ENCODE measurements at places on chromosomes 7 and 10.

DNA sequence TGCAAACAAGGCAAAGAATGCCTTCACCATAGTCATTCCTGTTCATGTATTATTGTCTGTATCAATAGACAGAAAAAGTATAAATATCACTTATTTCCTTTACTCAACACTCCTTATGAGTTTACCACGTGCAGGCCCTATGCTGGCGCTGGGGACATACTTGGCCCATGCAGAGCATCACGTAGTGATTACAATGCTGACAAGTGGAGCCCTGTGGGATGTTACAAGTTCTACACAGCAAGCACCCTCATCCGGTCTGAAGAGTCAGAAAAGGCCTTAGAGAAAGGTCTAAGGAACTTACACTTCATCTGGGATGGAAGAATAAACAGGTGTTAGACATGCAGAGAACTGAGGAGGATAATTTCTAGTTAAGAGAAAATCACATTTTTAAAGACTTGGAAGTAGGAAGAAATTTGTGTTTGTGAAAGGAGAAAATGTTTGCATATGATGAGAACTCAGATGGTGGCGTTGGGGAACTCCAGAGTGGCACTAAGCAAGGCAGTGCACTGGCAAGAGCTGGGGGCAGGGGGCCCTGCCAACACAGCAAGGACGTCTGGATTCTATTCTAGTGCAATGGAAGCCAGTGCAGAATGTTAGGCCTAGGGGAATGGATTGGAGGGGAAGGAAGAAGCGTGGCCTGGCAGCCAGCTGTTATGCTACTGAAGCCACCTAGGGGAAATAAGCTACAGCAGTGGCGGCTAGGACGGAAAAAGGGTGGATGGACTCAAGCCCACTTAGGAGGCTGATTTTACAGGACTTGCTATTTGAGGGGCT is 116.2 kb downstream of the ELMO1 start:
- no peak for DNase-seq

- DNase-seq, result no peak
Observed at GRCh38 chr10:65042496-65042895, 1521.3 kb downstream of the REEP3 start.

- DNase-seq, result no peak
Observed at GRCh38 chr10:10520491-10521385, 496.9 kb upstream of the CELF2 start.

DNA sequence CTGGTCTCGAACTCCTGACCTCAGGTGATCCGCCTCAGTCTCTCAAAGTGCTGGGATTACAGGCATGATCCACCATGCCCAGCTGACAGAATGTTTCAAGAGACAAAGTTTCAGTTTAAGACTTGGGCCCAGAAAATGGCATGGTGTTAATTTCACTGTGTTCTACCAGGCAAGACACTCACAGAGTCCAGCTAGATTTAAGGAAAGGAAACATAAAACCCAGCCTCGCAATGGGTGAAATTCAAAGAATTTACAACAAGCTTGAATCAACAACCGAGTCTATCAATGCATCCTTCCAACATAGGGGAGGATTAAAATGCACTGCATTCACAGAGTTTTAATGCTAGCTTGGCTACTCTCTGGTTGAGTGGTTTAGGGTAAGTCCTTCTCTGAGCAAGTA is 764.0 kb downstream of the XPNPEP1 start:
- DNase-seq, result no peak

DNA sequence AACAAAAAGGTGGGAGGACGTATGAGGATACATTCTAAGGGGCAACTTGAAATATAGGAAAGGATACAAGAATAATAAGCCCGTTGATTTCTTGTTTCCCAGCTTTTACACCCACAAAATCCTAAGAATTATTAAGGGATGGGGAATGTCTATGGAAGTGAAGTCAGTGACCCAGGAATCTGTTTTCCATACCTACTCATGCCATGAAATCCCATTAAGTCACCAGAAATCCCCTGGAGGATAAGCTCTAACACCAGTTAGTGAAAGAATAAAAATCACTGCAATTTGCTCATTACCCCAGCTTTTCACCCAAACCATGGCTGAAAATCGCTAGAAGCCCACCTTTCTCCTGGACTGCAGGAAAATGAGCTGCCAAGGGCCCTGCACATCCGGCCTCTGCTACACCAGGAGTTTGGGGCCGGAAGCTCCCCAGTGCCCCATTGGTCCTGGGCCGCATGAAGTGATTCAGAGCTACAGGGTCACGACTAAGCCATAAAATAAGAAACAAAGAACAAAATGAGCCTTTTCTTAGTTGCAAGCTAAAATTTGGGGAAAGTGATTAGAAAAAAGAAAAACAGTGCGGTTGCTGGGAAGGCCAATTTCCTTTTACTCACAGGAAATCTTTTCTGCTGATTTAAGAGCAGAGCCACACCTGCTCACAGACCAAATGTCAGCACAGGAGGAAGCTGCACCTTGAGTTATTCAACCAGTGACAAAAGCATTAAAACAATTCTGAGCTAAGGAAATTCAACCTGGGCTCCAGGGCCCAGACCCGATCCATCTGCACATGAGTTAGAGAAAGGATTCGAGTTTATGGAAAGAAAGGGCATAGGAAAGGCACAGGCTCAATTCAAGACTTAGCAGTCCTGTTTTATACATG is 40.3 kb downstream of the HIPK2 start:
- no peak for DNase-seq

- no peak for DNase-seq
Observed at GRCh38 chr7:48875045-48875916, 49.1 kb upstream of the CDC14C start.

DNA sequence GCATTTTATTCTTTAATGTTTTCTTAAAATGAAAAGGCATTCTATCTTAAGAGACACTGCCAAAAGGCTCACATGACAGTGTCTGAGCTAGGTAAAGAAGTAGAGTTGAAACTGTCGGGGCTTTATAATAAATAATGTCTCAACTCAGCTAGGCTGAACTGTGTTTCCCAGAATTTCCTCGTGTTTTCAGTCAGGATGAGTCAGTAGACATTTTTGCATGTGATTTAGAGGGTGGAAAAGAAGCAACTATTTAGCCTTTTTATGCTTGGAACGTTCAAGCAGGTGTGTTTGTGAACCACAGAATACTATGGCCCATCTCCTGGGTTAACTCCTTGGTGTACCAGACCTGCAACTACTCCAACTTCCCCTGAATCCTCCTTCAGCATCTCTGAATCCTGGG is 23.4 kb upstream of the LIPA start:
- no peak for DNase-seq

GRCh38 chr10:124678557-124679240 is 65.5 kb downstream of the FAM53B start:
- DNase-seq, result no peak

GRCh38 chr7:70707823-70708243 is 424.1 kb upstream of the GALNT17 start:
- no peak for DNase-seq

DNA sequence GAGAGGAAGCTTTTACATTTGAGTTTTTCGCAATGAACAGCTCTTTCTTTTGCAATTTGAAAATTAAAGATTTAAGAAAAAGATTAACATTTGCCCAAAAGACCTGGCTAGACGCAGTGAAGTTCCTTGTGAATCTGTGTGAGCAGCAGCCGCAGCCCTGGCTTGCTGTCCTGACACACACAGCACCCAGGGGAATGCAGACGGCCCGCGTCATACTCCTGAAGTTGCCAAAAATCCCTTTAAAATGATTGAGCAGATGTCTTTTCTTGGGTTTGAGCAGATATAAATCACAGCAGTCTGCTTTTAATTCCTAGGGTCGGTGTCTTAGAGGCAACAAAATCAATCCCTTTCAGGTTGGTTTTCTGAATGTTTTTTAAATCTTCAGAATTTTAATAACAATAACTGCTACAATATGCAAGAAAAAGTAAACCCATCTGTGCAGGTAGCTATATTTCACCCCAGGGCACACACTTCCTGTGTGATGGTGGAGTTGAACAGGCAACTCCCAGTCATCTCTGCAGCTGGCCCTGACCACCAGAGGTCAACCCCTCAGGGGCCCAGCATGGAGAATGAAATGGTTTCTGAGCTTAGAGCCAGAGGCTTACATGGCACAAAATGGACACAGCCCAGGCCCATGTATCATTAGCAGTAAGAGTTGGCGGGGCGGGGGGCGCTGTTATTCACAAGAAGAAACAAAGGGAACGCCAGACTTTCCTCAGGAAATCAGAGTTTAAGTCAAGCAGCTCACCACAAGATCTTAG is 32.2 kb upstream of the TRIL start:
- no peak for DNase-seq

GRCh38 chr7:129053938-129054437 is 923 bp downstream of the TNPO3 start:
- DNase-seq, result no peak

GRCh38 chr7:18038382-18038781 is 10.7 kb upstream of the PRPS1L1 start:
- DNase-seq, result no peak

GRCh38 chr10:71372882-71373495 is 23.7 kb upstream of the CDH23 start:
- no peak for DNase-seq

DNA sequence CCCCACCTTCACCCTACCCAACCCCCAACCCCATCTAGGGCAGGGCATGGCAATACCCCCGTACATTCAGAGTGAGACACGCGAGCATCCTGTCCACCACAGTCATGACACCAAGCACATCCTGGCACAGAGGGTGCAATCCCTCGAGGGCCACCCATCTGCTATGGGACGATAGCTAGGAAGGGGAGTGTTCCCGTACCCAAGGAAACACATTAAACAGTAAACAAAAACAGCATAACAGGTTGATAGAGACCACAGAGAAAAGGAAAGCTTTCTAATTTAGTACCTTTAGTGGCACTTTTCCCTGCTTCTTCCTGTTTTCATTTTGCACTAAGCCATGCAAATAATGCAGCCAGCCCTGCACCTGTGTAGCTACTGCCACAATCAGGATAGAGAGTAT is 2.3 kb upstream of the SMKR1 start:
- no peak for DNase-seq

DNA sequence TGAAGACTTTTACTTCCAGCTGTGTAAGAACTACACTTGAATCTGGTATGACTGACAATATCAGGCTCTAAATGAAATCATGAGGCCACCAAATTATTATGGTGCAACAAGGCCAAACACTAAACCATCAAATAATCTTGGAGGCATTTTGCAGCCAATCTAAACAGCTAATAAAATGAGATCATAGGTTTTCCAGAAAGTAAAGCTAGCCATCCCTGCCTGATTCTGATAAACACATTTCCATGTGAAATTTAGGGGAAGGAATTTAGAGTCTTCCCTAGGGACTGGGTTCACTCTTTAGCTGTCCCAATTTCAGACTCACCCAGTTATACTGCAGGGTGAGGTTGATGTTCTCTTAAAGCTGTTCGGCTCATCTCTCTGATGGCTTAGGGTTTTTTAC is 190.3 kb upstream of the TMEM196 start:
- DNase-seq, result no peak

- DNase-seq, result no peak
Observed at GRCh38 chr10:29057822-29058331, 231.0 kb upstream of the LYZL1 start.

- DNase-seq, result no peak
Observed at GRCh38 chr7:7159063-7159658, 23.2 kb upstream of the C1GALT1 start.

- no peak for DNase-seq
Observed at GRCh38 chr7:43204081-43204480, 91.6 kb downstream of the HECW1 start.

DNA sequence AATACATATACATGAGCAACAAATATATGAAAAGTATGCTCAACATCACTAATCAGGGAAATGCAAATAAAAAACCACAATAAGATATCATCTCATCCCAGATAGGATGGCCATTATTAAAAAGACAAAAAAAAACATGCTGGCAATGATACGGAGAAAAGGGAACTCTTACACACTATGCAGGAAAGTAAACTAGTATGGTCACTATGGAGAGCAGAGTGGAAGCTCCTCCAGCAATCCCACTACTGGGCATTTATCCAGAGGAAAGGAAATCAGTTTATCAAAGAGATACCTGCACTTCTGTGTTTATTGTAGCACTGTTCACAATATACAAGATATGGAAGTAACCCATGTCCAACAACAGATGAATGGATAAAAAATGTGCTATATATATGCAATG is 217.5 kb downstream of the SDK1 start:
- no peak for DNase-seq

- DNase-seq, result no peak
Observed at GRCh38 chr7:74289659-74290552, 699 bp downstream of the CLIP2 start.

DNA sequence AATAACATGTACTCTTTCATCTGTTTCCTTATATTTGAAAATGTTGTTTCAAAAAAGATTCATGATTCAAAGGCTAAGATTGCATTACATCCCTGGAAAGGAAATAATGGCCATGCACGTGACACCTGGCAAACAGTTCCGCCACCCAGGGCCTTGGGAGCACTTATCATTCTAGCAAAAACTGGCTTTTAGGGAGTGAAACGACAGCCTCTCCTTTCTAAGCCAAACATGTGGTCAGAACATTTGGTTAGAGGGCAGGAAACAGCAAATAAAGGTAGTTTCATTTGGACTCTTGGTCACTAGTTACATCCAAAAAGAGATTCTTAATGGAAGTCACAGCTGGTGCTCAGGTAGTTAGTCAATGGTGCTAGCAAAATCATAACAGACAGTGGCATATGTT is 83.5 kb downstream of the FAS start:
- DNase-seq, result no peak

DNA sequence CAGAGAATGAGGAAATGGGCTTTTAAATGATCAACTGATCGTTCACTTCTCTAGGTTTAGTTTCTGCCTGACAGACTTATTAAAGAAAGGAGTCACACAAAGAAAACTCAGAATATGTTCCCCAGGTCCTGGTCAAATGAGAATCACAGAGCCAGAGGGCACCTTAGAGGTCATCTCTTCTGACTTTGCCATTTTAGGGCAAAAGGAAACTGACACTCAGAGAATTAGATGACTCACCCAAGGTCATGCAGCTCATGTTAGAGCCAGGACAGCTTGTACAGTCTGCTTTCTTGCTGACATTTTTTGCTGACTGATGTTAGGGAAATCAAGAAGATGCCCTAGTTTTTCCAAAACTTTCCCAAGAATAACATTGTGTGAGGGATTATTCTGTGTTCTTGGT is 312.7 kb upstream of the SP8 start:
- no peak for DNase-seq

- no peak for DNase-seq
Observed at GRCh38 chr10:115402699-115403098, 309.5 kb downstream of the ATRNL1 start.

- no peak for DNase-seq
Observed at GRCh38 chr10:13865758-13866491, 279.2 kb downstream of the PRPF18 start.

GRCh38 chr10:6072215-6072934 is 10.2 kb upstream of the IL2RA start:
- no peak for DNase-seq

DNA sequence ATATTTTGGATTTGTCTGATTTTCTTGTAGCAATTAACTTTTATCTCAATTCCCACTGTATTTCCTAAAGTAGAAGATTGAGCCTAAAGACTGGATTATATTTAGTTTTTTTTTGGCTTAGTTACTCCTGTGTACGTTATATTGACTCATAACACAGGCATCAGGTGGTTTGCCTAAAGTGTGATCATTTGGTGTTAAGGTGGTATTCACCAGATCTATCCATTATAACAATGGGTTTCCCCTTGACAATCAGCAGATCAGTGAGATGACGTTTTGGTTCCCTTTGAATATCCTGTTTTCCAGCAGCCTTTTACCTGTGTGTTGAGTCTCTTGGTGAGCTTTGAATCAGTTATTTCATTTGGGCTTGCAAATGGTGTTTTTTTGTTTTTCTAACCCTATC is 18.1 kb downstream of the MAPK8 start:
- DNase-seq, result no peak

GRCh38 chr10:111973826-111974225 is 209.7 kb downstream of the GPAM start:
- DNase-seq, result no peak

Measured in NCI-H1436 (cell line).